ENCODE measurements at places on chromosomes 16 and 17.

- DNase-seq = no peak
Measured at GRCh38 chr17:59362811-59363205, 31.4 kb downstream of the YPEL2 start.

DNA sequence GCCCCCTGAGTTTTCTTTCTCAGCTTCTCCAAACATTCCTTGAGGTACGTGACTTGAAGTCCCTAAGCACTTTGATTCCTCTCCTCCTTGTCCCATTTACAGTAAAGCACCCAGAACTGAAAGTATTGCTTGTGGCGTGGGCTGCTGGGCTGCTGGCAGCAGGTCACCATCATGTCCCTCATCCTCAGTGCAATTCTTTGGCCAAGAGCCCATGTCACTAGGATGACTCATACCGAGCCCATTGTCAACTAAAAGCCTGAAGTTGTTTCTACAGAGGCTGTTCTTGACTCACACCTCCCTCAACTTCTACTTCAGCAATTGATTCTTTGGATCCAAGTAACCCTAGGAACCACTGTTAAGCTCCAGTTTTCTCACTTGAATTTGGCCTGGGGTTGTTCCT lies 54.3 kb downstream of the KPNA2 start:
- no peak for DNase-seq

GRCh38 chr17:16938031-16938430 lies 33.9 kb downstream of the TNFRSF13B start:
- no peak for DNase-seq

- no peak for DNase-seq
Measured at GRCh38 chr17:41844971-41845370, 7.3 kb downstream of the KLHL10 start.

DNA sequence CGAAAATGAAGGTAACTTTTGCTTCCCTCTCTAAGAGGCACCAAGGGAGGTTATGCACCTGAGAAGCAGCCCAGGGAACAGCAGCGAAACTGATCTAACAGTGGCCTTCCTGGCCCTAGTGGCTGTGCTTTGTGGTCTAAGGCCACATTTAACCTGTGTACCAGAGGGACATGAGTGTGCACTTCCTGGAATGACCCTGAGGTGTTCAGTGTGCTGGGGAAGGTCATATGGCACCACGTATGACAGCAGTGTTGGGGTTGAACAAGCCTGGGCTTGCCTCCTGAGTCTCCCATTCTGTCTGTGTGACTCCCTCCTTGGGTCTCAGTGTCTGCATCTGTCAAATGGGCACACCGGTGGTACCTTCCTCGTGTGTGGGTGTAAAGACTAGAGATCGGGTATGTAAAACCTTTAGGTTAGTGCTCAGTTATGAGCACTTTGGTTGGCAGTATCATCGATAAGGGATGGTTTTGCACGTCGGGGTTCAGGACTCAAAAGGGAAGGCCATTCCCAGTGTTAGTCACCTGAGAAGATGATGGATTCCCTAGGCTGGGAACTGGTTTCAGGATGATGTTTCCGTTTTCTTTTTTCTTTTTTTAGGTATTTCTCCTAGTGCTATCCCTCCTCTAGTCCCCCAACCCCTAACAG lies 31.9 kb downstream of the PLCG2 start:
- DNase-seq = no peak

DNA sequence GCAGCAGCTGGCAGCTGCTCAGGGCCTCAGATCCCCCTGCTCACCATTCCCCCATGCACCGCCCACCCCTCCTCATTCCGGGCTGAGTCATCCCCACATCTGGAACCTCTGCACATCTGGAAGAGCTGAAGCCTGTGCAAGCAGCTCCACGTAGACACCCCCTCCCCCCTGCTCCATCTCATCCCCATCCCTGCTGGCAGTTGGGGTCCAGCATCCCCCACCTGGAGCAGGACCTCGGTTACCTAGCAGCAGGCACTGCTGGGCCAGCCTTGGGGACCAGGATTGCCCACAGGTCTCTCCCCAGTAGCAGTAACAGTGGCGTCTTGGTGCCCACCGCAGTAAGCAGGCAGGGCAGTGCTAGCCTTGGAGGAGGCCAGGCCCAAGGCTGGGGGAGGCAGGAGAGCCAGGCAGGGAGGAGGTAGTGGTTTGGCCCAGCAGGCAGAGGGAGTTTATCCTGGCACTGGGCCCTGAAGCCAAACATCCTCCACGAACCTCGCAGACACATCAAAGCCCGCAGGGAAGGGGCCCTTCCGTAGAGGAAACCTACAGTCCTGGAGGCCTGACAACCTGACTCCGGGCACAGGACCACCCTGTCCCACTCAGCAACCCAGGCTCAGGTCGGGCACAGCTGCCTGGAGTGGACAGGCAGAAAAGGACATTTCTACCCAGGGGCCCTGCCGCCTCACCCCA lies 7.7 kb upstream of the TMEM92 start:
- peak; percentile 88 for DNase-seq

- DNase-seq = no peak
Measured at GRCh38 chr17:77748436-77748835, 210.1 kb upstream of the TNRC6C start.

- no peak for DNase-seq
Measured at GRCh38 chr16:15581127-15581815, 61.7 kb downstream of the MARF1 start.

DNA sequence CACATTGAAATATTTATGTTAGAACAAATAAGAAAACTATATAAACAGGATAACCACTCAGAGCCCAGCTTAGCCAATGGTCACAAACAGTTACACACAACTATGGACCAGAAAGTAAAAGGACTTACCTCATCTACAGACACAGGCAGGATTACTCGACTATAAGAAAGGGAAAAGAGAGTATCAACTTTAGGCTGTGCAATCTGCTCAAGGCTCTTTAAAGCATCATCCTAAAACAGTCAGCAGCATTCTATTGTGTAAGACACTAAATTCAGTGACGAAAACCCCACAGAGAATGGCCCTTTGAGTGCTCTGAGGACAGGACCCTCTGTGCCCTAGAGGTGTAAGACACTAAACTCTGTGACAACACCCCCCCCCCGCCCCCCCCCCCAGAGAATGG lies 4.2 kb downstream of the PITPNA start:
- no peak for DNase-seq

- DNase-seq = no peak
Measured at GRCh38 chr17:49572226-49572625, 3.4 kb upstream of the NXPH3 start.

DNA sequence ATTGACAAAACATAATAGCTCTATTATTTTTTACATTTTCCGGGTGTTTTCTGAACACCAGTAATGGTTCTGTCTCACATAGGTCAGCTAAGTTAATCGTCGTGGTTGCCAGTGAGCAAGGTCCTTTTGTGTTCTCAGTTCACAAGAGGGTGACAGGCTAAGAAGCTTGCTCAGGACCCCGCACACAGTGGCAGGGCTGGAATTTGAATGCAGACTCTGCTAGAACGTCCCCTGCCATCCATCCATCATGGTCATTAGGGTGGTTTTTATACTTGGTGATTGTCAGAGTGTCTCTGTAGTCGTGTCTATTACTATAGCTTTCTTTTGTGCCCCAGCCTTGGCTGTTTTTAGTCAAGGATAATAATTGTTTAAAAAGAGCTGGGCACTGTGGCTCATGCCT lies 176.2 kb downstream of the SNX29 start:
- DNase-seq = no peak

DNA sequence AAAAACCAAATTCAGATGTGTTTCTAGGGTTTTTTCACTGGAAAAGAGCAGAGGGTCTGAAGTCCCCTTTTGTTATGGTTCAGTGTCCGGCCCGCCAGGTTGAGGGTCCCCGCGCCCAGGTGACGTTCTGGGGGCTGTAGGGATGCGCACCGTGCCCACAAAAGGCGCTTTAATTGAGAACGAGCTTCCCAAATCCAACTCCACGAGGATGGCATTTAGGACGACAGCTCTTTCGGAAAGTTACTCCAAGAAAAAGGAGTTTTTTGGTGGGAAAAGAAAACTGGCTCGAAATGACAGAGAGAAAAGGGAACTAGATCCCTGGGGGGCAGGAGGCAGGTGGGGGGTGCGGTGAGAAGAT lies 15.9 kb upstream of the ZFHX3 start:
- peak; percentile 45 for DNase-seq

DNA sequence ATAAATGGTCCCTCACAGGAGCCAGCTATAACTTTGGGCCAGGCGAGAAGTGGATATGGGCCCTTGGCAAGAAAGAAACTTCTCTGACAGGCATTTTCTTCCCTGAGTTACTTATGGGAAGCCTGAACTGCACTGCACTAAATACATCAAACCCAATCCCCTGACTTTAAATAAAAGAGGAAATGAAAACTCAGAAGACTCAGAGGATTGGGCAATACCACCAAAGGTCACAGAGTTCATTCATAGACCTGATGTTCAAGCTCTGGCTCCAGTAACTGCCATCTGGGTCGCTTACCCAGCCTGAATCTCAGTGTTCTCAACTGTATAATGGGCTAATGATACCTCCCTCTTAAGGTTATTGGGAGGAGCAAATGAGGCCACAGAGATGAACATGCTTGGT lies 815 bp downstream of the KRT35 start:
- DNase-seq = no peak

Data from aorta (tissue), 5 donors.